RPMI8226 (cell line): ENCODE measurements at places on chromosomes 13 and 19.

GRCh38 chr13:44809190-44809589, 180.1 kb downstream of the NUFIP1 start:
- no peak for DNase-seq

DNA sequence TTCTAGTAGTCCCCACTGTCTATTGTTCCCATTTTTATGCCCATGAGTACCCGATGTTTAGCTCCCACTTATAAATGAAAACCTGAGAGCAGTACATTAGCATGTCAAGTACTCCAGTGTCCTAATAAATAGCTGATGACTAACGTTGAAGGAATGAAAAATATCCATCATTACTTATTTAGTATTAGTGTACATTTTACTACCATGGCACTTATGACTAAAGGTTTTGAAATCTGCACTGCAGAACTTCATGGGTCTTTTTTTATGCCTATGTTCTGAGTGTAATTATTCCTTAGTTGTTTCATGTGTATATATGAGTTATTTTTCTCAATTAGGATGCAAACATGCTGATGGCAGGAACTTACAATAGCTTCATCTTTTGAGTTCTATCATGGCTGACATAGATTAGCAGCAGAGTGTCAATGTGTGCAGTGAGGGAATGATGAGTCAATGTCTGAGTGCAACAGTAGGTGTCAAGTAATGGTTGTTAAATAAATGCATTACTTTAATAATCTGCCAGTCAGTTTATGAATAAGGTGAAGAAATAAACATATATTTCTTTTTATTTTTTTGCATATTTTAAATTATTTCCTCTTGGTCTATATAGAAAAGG, 188.4 kb downstream of the ITGBL1 start:
- DNase-seq = no peak

- DNase-seq = no peak
Measured at GRCh38 chr13:93231867-93232266, 5.3 kb downstream of the GPC6 start.

DNA sequence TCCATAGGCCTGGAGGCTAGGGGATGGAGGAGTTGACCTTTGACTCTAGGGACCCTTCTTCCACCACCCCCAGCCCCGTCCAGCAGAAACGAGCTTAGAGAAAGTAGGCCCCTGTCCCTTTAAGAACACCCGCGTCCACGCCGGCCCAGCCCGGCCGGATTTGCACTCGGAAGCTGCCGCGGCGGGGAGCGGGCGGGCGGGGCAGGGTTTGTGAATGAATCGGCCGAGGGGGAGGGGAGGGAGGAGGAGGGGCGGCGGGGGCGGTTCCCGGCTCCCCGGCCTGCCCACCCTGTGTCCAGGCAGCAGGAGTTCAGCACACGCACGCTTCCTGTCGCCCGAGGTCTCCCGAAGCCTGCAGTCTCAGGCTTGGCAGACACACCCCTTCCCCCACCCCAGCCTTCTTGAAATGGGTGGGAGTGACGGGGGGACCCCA, 1.5 kb downstream of the UNC13A start:
- DNase-seq = no peak

- no peak for DNase-seq
Measured at GRCh38 chr13:112530861-112531260, 57.1 kb downstream of the TUBGCP3 start.

DNA sequence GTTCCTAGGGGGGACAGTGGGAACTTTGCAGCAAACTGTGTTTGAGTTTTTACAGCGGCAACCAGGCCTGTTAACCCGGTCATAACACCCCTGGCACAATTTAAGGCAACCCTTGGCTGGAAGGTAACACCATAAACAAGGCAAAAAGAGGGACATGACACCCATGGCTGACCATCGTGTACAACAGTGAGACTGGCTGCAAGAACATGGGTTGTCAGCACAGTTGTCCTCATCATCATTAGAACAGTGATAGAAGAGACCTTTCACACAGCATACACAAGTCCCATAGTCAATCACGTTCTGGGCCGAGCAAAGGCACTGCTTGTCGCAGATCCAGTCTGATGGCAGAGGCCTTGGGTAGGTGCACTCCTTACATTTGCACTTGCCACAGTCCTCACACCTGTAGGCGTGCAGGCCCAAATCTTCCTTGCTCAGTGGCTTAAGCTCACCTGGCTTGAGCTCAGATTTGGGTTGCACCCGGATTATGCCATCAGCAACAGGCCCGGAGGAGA, 4.1 kb downstream of the SPRY2 start:
- DNase-seq = no peak

DNA sequence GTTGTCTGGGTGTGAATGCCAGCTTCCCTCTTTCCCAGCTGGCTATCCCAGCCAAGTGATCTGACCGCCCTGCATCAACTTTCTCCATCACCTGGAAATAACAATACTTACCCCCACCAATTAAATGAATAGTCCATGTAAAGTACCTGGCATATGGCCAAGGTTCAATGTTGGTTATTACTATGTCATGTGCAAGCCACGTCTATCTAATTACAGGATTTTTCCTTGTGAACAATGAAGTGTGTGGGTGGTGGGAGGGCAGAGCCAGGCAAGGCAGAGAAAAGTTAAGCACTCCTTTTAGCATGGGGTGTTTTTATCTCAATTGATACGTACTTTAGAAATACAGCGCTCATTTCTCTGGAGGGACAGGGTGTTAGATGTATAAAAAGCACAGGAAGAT, 121.1 kb downstream of the NHLRC3 start:
- no peak for DNase-seq

GRCh38 chr13:109592770-109593169, 193.6 kb downstream of the IRS2 start:
- no peak for DNase-seq

GRCh38 chr19:39087907-39088686, 3.9 kb downstream of the ACP7 start:
- DNase-seq = no peak

DNA sequence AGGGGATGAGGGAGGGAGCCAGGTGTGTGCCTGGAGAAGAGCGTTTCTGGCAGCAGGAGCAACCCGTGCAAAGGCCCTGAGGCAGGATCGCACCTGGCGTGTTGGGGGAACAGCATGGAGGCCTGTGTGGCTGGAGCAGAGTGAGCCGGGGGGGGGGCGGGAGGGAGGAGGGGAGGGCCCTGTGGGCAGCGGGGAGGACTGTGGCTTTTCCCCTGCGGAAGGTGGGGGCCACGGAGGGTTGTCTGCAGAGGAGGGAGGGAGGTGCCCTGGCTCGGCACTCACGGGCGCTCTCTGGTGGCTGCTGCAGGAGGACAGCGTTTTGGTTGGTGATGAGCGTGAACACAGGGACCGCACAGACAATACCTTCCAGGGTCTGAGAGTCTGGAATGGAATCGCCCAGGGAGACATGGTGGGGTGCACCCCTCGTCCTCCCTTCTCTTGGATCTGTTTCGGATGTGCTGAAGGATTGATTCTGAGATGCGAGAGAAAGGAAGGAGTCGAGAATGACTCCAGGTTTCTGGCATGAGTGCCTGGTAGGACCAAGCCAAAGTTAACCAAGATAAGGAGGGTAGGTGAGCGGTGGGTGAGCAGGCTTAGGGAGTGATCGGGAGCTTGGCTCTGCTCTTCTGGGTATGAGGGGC, 6.5 kb downstream of the RAB11B start:
- peak; percentile 76 for DNase-seq

DNA sequence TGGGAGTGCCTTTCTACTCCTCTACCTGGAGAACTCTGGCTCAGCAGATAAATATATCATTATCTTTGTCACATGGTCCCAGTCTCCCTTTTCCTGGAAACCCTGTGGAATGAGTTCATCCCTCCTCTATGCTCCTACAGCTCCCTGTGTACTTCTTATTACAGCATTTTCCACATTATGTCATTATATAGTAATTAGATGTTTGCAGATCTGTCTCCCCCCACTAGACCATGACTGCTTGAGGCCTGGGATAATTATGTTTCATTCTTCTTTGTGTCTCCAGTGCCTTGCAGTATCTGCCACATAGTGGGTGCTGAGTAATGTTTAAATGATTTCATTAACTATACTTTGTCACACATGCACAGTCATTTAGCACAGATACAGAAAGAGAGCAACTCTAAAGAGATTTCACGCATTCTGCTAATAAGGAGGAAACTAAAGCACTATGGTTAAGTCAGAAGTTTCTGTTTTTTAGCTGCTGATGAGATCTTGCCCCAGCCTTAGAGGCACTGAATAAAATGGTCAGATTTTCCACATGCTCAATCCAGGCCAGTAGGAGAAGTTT, 66.1 kb upstream of the DIAPH3 start:
- DNase-seq = no peak

DNA sequence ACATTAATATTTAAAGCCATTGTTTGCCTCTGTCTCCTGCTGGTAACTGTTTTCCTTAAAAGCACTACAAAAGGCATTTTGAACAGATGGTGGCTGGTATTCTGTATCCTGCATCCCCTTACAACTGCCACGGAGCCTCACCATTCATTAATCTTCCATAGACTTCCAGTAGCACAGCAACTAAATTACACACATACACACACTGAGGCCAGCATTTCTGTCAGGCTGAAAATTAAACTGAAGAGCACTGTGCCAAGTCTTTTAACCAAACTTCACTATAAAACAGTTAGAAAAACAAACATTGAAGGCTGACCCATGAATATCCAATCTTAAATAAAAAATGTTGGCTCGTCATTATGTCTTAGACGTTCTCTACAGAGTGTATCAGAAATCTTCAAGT, 697.8 kb downstream of the DACH1 start:
- DNase-seq = no peak

- no peak for DNase-seq
Measured at GRCh38 chr13:25153736-25154135, 18.4 kb downstream of the AMER2 start.

- DNase-seq = no peak
Measured at GRCh38 chr19:2973229-2973628, 4.1 kb upstream of the TLE6 start.

DNA sequence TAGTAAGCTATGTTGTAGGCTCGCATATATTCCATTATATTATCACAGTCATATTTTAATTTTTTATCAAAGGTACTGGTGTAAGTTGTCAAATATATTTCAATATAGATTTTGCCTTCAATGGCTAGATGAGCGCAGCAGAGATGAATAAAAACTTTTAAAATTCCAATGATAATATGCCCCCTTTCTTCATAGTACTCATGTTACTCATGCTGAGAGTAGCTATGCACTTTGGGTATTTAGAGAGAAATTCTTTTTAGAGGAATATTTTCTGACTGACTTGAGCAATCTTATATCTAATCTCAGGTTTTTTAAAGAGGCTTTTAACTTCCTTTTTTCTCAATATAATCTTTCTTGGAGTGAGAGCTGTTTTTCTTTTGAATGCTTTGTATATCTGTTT, 11.4 kb downstream of the ZNF254 start:
- DNase-seq = no peak

DNA sequence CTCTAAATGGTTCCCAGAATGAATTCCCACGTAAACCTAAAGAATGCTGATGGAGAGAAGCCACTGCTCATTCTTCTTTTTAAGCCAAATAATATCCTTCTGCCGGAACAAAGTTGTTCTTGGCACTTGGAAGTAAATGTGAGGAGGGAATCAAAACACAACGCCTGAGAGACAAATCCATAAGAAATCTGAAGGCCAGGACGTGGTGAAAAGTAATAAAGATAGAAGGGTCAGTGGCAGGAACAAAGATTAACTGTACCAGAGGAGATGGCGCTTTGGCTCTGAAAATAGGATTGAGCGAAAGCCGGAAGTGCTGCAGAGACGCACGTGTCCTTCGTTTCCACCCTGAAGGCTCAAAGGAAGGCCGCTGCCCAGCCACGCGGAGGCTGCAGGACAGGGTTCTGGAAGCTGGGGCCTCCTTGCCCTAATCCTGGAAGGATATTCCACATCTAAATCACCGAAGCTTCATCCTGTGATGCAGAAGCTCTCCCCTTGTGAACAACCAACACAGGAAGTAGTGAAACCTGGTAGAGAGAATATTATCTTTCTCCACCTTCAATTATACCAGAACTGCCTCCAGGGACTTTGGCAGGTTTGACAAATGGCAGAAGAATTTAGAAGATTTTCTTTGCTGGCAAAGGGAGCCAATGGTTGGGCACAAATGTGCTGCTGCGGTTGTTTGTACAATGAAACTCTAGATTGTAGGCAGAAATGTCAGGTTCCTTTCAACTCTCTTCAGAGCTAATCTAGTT, 214.6 kb upstream of the SERP2 start:
- no peak for DNase-seq

GRCh38 chr13:110546926-110547325, 14.6 kb downstream of the RAB20 start:
- DNase-seq = no peak

DNA sequence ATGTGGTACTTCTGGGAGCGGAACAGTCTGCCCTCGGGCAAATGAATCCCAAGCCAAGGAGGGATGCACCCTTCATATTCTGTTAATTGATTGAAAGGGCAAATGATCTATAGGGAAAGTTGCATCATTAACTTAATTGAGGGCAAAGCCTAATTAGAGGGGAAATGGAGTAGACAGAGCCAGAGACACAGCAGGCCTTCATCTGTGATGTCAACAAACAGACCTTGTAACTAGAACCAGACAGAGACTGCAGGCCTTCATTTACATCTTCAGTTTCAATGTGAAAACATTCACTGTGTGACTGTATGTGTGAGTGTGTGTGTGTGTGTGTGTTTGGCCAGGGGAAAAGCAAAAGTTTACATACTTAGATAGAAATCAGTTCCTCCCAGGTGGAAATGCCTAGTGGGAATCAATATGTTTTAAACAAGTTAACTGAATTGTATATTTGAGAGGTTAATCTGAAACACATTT, 126.4 kb downstream of the SPRY2 start:
- DNase-seq = no peak

DNA sequence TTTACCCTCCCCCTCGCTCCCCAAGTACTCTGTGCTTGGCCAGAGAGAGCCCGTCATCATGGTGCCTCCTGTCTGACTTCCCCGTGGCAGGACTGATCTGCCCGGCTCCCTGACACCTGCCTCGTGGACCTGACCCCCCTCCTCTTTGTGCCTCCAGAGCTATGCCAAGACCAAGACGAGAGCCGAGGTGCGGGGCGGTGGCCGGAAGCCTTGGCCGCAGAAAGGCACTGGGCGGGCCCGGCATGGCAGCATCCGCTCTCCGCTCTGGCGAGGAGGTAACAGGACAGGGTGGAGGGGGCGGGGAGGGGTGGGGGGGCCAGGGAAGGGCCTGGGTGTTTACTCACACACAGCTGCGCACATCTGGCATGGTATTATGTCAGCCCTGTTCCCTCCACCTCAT, 4.5 kb downstream of the MRPL4 start:
- DNase-seq = no peak

- no peak for DNase-seq
Measured at GRCh38 chr13:99909097-99909835, 62.3 kb downstream of the ZIC5 start.
